ENCODE measurements at places on chromosomes 12 and 14.

GRCh38 chr14:24179294-24179960 lies 7.5 kb downstream of the REC8 start:
- DNase-seq = no peak

DNA sequence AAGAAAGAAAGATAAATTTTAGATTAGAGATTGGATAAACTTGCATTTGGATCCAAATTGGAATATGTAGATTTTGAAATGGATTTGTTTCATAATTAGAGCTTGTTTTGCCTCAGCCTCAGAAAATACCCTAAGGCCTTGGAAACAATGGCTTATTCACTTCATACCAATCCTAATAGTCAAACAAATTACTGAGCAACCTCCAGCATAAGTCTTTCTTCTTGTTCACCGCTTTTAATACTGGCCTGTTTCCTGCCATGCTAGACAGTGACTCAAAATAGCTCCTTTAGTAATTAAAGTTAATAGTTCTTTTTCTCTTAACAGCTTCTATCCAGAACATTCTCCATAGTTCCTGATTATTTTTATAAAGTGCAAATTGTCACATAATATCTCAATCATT lies 110.9 kb upstream of the DNM1L start:
- DNase-seq = no peak

DNA sequence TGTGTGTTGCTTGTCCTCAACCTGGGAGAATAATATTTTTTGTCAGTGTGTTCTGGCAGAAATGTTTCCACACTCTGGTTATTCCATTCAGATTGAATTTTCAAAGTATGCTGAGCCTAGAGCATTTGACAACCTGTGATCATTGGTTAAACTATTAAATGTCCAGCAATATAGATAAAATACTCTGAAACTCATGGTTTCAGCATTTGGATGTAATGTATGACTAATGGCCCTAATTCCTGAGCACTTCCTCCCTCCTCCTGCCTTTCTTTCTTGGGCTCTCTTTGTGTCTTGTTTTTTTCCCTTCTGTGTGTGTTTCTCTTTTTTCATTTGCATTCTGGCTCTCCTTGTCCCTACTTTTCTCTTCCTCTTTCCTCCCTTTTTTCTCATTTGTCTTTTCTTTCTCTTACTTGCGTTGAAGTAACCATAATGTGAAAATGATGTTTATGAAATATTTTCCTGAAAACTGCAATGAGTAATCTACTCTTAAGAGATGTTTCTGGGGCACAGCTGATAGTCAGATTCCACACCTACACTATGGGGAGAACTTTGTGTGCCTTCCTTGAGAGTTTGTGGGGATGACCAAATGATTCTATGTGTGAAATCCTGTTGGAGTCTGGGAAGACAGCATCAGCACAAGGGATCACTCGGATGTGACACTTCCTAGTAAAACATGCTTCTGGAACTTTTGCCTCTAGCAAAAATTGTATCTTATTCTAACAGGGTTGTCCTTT lies 74.6 kb downstream of the FRMD6 start:
- no peak for DNase-seq

DNA sequence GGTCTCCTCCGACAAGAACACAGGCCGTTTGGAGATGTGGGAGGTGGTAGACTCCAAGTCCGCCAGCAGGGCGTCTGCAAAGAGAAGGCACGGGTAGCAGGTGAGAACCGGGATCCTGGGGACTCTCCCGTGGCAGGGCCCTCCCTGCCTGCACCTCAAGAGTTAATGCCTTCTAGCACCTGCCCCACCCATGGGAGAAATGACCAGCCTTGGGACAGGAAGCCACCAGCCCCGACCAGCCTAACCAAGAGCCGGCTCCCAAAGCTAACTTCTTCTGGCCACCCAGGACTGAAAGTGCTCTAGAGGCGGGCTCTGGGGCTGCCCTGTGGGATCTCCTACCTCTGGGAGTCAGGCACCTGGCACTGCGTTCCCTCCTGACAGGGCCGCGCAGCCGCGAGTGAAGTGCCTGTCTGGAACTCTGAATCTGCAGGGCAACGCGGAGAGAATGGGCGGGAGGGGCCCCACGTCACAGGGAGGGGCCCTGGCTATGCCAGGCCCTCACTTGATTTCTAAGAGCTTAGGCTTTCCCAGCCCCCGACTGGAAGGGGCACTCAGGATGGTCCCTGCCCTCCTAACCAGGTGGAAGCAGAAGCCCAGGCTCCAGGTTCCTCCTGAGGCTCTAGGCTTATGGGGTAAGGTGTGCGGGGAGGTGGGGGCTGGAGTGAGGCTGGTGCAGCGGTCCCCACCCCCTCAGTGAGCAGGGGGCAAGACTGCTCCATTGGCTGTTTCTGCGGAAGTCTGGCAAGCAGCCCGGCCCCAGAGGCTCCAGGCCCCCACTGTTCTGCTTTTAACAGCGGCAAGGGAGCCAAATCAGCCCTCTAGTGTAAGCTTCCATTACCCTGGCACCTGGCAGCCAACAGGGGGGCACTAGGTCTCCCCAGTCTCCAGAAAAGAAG lies 23.6 kb upstream of the RPLP0 start:
- DNase-seq = no peak

- DNase-seq = peak; percentile 72
These were observed 2.9 kb upstream of the OTX2 start for GRCh38 chr14:56813143-56813551.

- no peak for DNase-seq
These were observed 158.9 kb downstream of the FBXL14 start for GRCh38 chr12:1435456-1435855.

DNA sequence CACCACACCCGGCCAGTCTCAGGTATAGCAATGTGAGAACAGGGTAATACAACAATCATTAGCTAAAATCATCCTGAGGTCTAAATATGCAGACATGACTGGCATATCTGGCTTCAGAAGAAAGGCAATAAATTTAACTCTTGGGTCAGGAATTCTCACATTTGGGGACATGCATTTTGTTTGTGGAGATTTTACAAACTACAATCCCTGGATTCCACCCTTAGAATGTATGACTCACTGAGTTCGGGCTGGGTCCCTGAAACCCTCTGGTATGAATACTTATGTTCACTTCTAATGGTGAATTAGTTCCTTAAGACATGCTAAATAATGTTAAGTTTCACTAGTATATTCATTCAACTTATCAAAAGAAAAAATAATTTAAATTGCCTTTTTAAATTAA lies 98.9 kb upstream of the HMGA2 start:
- no peak for DNase-seq

DNA sequence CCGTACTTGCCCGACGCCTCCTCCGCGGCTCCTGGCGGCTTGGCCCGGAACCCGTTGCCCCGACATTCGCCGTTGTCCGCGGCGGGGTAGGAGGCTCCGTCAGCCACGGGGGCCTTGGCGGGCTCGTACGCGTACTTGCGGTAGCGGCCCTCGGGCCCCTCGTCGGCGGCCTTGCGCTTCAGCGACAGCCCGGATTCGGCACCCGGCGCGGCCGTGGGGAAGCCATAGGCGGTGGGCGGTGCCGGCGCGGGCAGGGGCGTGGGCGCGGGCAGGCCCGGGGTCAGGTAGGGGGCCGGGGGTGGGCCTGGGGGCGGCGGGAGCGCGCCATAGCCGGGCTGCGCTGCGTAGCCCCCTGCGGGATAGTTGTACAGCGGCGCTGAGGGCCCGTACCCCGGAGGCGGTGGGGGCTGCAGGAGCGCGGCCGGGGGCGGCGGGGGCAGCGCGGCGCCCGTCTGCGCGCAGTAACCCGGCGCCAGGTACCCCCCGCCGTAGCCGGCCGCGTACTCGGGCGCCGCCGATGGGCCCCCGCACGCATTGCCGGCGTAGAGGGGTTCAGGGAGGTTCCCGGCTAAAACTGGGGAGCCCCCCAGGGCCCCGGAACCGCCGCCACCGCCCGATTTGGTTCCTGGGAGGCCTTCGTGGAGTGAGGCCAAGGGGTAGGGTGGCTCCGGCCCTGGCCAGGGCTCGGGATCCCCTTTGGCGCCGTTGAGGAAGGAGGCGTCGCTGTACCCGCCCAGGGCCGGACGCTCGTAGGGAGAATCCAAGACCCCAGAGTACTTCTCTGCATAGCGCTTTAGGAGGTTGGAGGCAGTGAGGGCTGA lies 26.9 kb downstream of the FIGNL2 start:
- DNase-seq = no peak

DNA sequence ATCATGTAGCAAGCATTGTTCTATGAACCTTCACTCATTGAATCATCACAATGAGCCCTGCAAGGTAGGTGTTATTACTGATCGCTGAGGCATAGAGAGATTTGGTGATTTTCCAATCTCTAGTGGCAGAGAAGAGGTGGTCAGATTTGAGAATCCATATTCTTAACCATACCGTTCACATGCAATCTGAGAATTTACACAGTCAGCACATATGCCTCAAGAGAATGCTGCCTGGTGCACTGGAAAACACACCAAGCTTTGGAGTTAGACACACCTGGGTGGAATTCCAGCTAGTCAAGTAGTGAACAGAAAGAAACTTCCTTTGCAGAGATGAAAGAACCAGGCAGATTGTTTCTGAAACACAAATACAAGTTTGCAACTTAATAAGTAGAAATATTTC lies 94.1 kb downstream of the LGR5 start:
- no peak for DNase-seq

GRCh38 chr14:71001742-71002141 lies 94.5 kb downstream of the PCNX1 start:
- DNase-seq = no peak

DNA sequence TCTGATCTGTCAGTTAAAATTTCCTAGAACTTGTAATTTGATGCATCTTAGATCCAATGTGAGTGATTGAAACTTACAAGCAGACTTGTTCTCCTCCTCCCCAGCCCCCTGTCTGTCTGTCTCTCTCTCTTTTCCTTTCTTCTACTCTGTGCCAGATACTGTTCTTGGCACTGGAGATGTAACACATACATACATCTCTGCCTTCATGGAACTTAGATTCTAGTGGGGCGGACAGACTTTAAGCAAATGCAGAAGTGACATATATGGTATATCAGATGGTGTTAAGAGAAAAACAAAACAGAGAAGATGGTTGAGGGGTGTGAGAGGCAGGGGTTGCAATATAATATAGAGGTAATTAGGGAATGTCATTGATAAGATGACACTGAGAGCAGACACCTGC lies 6.6 kb downstream of the CHST11 start:
- no peak for DNase-seq

Data from NCI-H524 (cell line).